ENCODE measurements at places on chromosomes 4 and X.
A peak's percentile ranks its signal among the peaks of the same experiment; 100 is the strongest.

- DNase-seq = peak; percentile 14
These were observed 19.8 kb upstream of the PASD1 start for GRCh38 chrX:151543706-151544105.

- DNase-seq = no peak
These were observed 64.5 kb downstream of the GPC4 start for GRCh38 chrX:133350751-133351150.

DNA sequence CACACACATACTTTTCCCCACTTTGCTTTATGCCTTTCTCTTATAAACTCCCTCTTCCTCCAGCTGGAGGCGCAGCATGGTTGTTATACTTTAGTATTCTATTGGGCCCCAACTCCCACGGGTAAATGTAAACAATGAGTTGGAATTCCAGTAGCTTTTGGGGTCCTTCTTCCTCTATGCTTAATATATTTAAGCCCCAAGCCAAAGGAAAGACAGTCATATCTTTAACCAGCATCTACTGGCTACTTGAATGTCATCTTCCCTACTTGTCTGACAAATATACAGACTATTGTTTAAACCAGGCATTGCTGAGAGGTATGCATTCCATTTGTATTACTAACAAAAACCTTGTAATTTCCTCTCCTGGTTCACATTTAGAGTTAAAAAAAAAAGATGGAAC lies 72.9 kb downstream of the WDR19 start:
- peak; percentile 78 for DNase-seq

DNA sequence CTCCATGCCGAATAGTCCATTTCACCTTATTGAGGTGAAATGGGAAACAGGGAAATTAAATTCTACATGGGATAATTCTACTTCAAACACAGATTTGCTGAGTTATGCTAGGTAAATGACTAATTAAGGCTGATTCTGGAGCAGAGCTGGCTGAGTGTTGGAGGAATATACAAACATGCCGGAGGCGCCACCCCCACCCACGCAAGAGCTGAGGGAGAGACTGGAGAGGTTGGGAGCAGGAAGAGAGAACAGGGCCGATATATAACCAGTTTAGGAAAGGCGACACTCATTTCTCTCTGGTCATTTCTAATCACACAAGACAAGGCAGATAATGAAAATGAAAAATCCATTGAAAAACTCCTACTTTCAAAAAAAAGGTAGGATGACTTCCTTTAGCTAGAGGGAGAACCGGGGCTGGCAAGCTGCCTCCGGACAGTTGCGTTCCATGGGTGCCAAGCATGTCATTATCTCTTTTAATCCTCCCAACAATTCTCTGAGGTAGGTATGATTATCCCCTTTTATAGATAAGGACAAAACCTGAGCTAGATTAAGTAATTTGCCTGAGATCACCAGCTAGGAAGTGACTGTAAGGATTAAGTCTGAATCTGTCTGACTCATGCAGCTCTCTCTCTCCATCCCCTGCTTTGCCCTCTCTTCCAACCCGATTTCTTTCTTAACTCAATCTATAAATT lies 27.6 kb upstream of the CFAP299 start:
- peak; percentile 72 for DNase-seq

GRCh38 chrX:97984641-97985040 lies 1100.9 kb downstream of the RPA4 start:
- no peak for DNase-seq

DNA sequence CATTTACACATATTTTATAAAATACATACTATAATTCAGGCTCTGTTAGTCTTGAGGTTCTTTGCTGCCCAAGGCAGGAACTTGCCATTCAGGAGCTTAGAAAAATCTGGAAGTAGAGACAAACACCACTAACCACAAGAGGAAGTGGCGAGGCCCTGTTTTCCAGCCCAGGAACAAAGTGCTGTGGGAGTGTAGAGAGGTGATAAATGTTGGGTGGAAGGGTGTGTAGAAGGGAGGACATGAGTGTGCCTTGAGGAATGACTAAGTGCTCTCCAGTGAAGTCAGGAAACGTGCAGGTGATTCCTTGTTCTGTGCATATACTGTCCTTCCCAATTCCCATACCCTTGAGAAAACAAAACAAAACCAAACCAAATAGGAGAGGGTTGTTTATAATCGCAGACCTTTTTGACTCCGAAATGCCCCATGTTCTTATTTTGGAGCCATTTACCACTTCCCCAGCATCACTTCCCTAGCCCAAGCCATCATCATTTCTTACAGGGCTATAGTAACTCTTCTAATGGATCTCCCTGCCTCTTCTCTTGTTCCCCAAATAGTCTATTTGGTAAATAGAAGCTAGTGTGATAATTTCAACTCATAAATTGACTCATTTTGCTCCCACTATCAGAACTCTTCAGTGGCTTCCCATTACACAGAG lies 83.2 kb downstream of the GPAT3 start:
- peak; percentile 80 for DNase-seq

- no peak for DNase-seq
These were observed 30.5 kb upstream of the RBPJ start for GRCh38 chr4:26290321-26290720.

DNA sequence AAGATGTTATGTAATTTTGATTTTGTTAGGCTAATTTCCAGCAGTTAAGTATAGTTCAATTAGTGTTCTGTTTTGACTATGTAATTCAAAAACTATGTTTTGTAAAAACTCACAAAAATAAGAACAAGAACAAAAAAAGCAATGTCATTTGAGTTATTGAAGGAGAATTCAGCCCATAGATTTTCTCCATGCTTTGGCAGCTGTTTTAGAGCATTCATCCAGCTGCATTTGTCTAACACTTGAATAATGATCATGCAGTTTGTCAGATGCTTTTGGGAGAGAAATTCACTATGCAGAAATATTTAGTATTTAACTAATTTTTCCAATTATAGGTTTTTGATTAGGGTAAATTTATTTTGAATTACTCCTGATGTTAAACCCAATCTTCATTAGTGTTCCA lies 14.2 kb downstream of the CPE start:
- DNase-seq = no peak

- no peak for DNase-seq
These were observed 7.6 kb downstream of the SEPTIN11 start for GRCh38 chr4:76957004-76957738.
